T-helper 9 cell (primary cell): ENCODE measurements at places on chromosomes 13 and 19.

- no peak for DNase-seq
These were observed 25.1 kb upstream of the CEBPG start for GRCh38 chr19:33348301-33349010.

DNA sequence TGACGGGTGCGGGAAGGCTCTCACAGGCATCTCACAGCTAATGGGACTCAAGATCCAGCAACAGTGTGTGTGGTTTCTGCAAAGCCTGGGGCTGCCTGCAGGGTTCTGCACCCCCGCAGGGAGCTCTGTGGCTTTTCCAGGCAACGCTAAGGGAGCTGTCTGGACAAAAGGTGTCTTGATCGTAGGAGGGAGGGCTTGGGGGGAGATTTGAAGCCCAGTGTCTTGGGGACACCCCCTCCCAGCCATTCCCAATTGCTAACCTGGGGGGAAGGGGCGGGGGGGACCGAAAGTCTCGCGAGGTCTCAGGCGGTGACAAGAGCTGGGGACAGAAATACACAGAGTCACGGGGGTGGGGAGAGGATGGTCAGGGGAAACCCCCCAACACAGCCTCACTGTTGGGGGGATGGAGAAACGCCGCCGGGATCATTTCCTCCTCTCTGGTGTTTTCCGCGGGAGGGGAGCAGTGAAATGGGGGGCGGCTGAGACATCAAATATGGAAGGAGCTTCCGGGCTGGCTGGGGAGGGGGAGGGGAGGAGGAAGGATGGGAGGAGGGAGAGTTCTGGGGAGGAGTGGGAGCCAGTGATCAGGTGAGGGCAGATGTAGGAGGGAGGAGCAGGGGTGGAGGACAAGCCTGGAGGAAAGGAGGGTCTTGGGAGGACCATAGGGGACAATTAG is 13.3 kb downstream of the KCNC3 start:
- DNase-seq = no peak

GRCh38 chr13:73803997-73804396 is 330.2 kb downstream of the KLF12 start:
- DNase-seq = no peak

DNA sequence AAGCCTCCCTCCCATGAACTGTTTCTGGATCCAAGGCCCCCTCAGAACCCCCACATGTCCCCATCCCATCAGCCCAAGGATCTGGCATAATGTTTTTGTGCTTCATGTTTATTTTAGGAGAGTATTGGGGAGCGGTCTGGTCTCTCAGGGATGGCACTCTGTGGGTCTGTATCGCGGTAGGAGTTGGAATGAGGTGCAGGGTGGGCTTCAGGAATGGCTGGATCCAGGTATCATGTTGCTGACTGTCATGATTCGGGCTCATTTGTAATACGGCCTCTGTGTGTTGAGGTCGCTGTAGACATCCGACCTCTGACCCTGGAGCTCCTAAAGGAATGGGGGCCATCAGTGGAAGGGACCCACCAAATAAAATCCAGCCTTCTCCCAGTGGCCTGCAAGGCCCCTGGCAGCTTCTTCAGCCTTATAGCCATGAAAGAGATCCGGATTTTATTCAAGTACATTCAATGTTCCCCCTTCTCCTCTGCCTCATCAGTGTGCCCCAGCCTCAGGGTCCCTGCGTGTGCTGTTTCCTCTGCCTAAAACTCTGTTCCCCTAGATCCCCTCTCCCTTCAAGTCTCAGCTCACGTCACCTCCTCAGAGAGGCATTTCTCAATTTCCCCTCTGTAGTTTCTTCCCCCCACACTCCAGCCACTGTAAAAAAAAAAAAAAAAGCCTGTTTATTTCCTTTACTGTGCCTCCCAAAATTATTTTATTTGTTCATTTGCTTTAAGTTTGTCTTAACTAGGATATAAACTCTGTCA is 2.2 kb downstream of the HCST start:
- no peak for DNase-seq

DNA sequence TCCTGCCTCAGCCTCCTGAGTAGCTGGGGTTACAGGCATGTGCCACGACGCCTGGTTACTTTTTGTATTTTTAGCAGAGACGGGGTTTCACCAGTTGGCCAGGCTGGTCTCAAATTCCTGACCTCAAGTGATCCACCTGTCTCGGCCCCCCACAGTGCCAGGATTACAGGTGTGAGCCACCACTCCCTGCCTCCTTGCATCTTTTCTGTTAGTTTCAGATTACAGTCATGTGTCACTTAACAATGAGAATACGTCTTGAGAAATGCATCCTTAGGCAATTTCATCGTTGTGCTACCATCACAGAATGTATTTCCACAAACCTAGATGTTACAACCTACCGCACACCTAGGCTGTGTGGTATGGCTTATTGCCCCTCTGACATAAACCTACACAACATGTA is 180.4 kb downstream of the TM9SF2 start:
- DNase-seq = no peak

GRCh38 chr19:51386882-51387520 is 773 bp downstream of the LIM2 start:
- DNase-seq = no peak

DNA sequence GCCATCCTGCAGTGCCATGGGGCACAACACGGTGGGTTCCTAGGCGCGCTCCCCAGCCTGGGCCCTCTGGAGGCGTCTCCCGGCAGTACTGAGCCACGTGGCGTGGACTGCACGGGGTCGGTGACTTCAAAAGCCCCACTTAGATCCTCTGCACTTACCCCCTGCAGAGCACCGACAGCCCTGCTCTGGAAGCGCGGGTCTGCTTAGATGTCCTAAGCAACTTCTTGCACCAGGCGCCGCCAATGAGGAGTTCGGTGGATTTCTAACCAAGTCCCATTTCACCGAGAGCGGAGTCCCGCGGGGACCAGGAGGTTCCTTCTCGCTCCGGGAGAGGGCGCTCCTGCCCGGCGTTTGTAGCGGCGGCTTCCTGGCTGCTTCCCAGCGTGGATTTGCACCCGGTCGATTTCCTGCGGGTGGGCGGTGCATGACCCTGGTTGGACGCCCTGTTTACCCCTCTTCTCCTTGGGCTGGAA is 25.2 kb upstream of the ZNF845 start:
- no peak for DNase-seq

- DNase-seq = no peak
These were observed 96.7 kb upstream of the CLDN10 start for GRCh38 chr13:95455782-95456181.

DNA sequence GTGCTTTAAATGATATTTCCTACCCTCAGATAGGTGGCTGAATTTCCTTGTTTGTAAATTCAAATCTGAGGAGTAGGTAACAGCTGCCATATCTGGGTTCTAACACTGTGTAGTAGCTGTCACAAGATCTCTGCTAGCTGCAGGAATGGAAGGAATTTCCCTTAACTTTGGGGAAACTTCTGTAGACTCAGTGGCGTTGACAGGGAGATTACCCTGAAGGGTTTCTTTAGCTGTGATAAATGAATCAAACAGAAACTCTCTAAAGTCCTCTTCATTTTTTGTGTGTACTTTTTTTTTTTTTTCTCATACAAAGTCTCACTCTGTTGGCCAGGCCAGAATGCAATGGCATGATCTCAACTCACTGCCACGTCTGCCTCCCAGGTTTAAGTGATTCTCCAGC is 5.3 kb upstream of the EPSTI1 start:
- no peak for DNase-seq
